Central memory CD4-positive, alpha-beta T cell (primary cell): ENCODE measurements at places on chromosomes 7 and 10.

- no peak for DNase-seq
Measured at GRCh38 chr7:112692333-112692732, 97.9 kb downstream of the TMEM168 start.

GRCh38 chr10:124736491-124737136, 7.6 kb downstream of the FAM53B start:
- no peak for DNase-seq

- no peak for DNase-seq
Measured at GRCh38 chr7:106813705-106814305, 51.3 kb upstream of the PIK3CG start.

DNA sequence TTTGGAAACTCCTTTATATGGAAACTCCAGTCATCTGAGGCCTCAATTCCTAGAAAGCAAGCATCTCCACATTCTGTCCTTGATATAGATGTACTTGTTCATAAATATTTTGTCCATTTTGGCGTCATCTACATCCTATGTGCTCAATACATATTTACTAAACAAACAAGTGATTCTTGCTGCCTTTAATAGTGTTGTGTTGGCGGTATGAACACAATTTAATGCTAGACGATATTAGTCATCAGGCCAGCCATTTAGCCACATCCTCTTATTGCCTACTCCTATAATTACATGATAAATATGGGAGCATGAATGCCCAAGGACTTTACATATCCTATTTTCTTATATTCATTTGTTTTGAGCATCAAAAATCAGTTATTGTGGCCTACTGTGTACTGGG, 18.5 kb upstream of the IFRD1 start:
- DNase-seq, result no peak

- no peak for DNase-seq
Measured at GRCh38 chr7:151735851-151736402, 141.0 kb downstream of the PRKAG2 start.

GRCh38 chr7:124124201-124124600, 91.3 kb upstream of the TMEM229A start:
- DNase-seq, result no peak

DNA sequence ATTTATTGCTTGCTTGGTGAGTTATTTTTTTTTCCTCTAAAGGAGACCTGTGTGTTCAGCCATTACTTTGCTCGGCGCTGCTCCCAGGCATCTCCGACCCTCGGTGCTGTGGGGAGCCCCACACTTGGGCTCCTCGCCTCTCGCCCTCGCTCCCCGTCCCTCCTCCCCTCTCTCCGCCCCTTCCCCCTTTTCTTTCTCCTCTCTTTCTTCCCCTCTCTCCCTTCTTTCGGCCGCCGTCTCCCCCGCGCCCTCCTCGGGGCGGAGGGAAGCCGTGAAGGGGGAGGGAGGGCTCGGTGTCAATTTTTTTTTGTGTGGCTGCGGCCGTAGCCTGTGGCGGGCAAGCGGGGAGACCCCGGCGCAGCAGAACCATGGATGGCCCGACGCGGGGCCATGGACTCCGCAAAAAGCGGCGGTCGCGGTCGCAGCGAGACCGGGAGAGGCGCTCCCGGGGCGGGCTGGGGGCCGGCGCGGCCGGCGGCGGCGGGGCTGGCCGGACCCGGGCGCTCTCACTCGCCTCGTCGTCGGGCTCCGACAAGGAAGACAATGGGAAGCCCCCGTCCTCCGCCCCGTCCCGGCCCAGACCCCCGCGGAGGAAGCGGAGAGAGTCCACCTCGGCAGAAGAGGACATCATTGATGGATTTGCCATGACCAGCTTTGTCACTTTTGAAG, 1.1 kb downstream of the AUTS2 start:
- DNase-seq, result no peak

DNA sequence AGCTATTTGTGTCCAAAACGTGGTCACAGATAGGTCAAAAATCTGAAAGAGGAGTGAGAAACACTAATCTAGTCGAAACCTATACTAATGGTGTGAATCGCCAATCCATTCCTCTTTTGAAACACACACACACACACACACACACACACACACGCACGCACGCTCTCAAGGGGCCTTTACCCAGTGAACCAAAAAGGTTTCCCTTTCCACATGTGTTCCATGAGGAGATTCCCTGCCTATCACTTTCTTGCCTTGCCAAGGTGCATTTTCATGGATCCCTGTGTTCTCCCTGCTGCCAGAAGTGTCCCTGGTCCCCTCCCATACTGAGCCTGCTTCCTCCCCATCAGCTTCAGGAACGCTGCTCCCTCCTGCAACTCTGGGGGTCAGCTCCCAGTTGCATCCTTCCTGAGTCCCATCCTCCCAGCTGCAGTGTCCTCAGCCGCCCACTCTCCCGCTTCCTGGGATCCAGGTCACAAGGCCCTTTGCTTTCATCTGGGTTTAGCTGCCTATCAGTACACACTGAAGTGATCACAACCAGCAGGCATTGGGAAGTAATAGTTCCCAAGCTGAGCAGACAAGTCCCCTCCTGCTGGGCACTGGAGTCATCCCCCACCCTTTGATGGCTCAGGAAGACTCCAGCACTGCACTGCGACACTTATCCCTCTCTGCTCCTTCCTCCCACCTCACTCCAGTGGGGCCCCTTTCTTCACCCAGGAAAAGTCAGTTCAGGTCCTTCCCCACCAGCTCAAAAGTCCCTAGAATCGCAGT, 49.2 kb upstream of the KCNMA1 start:
- no peak for DNase-seq

- DNase-seq, result no peak
Measured at GRCh38 chr10:60114765-60115586, 208.6 kb upstream of the CCDC6 start.

- no peak for DNase-seq
Measured at GRCh38 chr7:39413636-39414223, 152.5 kb upstream of the YAE1 start.

- DNase-seq, result no peak
Measured at GRCh38 chr7:65809982-65810288, 62.9 kb upstream of the VKORC1L1 start.

DNA sequence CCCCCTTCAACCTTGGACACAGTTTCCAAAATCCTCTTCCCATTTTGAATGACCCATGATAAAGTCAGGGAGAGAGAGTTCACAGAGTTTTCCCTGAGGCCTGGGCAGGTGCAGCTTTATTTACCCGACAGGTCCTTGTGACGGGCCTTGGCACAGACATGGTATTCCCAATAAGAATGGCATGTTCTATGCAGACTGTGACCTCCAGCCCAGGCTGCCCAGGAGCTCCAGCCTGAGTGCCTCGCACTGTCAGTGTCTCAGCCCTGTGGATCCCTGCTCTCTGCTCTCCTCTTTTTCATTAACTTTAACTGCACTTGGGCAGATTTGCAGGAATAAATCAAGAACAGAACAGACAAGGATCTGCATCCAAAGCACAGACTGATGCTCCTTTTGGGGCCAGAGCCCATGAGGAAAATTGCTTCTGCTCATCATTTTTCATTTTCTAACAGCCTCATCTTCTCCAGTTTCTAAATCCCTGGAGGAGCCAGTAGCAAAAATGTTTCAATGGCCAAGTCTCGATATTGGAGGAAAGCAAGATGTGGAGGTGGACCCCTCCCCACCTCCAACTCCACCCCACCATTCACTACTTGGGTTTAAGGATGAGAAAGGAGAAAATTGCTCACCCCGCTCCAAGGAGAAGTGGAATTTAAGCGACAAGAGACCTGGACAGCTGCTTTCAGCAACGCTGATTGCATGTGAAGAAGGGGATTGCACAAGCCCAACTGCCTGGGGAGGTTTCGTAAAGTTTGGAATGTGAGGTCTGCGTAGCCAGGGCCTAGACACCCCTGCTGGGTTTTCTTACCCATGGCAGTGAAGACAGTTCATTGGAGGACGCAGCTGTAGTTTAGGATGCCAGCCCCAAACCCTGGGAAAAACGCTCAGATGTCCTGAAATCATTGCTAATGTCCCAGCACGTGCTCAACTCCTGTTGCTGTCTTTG, 225.9 kb downstream of the WDR11 start:
- DNase-seq, result no peak

DNA sequence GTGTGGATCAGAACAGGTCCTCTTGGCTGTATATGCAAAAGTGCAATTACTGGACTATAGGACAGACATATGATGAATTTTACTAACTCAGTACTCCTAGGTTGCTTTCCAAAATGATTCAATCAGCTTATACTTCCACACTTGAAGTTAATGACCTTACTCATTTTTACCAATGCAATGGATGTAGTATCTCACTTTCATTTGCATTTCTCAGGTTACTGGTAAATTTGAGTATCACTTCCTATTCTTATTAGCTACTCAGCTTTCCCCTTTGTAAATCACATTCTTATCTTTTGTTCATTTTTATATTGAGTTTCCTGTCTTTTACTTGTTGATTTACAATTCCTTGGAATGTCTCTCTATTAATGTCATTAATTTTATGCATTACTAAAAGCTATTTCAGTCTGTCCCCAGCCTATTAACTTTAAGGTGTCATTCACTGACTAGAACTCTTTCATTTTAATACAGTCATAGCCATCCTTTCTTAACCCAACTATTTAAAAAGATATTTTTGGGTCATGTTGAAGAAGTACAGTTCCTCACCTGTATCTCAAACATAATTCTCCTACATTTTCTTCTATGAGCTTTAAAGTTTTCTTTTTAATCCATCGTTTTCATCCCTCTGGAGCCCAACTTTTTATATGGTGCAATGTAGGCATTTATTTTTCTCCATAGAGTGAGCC, 88.6 kb downstream of the VIM start:
- DNase-seq, result no peak

- DNase-seq, result no peak
Measured at GRCh38 chr7:115574681-115575291, 455.8 kb downstream of the TFEC start.

- no peak for DNase-seq
Measured at GRCh38 chr7:133934262-133934976, 192.7 kb upstream of the LRGUK start.

DNA sequence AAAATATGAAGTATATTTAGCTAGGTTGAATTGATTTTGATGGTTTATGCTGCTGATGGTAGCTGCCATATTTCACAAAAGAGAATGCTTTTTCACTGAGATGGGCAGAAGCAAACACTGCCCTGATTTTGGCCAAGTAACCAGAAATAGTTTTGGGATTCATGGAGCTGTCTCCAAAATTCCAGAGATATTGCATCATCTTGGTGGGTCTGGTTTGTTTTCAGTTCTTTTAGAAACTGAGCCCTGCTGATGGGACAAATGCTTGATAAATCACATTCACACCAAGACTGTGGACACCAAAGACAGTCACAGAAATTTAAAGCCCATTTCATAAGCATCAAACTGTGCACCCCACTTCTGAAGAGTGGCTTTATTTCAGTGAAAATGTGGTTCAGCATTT, 140.5 kb downstream of the BICC1 start:
- DNase-seq, result no peak

- no peak for DNase-seq
Measured at GRCh38 chr7:130270947-130271800, 4.5 kb downstream of the CPA2 start.

DNA sequence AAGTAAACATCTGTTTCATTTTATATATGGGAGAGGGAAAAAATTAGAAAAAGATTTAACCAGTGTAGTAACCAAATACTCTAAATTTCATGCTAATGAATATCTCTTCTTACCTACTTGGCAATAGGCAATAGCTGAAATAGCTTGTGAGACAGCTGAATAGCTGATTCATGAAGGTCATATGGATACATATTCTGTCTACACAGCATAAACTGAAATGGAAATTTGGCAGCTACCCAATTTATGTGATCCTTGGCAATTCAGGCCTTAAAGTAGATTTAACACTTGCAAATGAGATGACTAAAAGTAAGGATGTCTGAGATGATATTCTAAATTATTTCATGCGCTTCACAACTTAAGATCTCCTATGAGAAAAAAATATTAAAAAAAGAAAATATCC, 261.2 kb upstream of the SEMA3A start:
- no peak for DNase-seq

- no peak for DNase-seq
Measured at GRCh38 chr7:104130726-104131125, 77.1 kb downstream of the ORC5 start.

DNA sequence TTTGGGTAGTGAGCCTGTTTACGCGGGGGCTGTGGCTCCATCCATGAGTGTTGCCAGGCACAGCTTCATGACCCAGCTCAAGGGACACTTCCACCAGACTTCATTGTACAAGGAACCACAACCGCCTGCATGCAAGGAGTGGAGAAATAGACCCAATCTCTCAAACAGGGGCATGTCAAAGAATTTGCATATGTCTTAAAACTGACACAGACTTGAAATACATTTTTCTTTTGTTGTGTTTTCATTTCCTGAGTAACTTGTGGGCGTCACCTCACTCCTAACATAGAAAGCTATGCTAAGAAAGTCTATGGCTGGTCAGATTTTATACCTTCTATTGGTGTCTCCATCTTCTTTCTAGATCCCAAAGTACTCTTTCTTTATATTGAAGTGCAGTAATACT, 266.2 kb upstream of the RNF32 start:
- no peak for DNase-seq

DNA sequence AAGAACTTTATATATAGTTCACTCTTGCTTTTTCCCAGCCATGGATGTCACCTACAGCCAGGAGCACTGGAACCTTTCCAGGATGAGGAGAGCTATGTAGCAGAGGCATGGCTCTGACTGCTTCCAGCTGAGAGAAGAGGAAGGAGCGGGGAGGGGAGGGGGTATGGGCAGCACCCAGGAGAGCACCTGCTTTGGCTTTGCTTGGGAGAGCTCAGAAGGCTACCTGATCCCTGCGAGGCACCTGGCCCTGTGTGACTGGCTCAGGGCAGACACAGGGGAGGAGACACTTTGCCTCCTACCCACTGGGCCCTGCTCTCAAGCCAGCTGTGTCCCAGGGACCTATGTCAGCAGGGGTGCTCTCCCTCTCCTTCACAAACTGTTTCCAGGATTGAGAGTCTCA, 67.1 kb downstream of the HK1 start:
- DNase-seq, result no peak

- no peak for DNase-seq
Measured at GRCh38 chr7:127935847-127936376, 95.3 kb downstream of the LRRC4 start.

- no peak for DNase-seq
Measured at GRCh38 chr10:53601260-53601875, 828.8 kb upstream of the MBL2 start.

DNA sequence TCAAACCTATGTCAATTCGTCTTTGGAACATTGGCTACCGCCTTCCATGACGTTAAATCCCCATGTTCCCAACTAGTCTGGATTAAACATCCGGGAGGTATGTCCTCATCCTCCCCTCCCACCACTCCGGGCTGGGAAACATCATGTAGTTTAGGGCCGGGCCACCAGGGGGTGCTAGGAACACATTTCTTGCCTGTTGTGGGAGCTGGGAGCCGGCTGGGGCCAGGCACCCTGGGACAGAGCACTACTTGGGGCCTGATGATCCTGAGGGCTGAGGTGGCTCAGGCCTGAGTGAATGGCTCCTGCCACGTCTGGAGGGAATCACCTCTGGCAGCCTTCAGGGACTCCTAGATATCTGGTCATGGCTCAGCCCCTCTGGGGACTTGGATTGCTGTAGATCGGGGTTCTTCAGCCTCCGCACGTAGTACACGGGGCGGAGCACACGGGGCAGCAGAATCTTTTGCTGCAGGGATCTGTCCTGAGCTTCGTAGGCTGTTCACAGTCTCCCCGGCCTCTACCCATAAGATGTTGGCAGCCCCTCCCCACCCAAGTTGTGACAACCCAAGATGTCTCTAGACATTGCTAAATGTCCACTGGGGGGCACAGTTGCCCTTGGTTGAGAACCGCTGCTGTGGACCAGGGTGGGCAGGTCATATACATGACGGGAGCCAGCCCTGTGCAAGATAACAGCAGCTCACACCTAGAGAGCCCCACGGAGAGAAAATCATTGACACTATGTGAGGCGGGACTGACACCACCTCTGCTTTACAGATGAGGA, 141.2 kb upstream of the ZNF716 start:
- DNase-seq, result no peak

GRCh38 chr7:83305027-83305426, 142.3 kb upstream of the PCLO start:
- no peak for DNase-seq
